Right renal cortex interstitium (tissue), 3 donors: ENCODE measurements at places on chromosomes 6 and 20. TPM values are rescaled to one million over a fixed set of nuclear protein-coding genes. Genes with fewer than 3 reads are reported as not detected.

The SLC26A8 gene
- polyA plus RNA-seq, result 0.27 TPM

The BFSP1 gene
- polyA plus RNA-seq, result 3.9 TPM

The FOXA2 gene
- 0.06 TPM for polyA plus RNA-seq

The GTPBP2 gene
- 50.1 TPM for polyA plus RNA-seq

The SLC17A4 gene
- polyA plus RNA-seq, result 1.4 TPM

The CYP21A2 gene
- 0.55 TPM for polyA plus RNA-seq

The STX11 gene
- polyA plus RNA-seq, result 0.97 TPM

The ANKRD6 gene
- polyA plus RNA-seq, result 19.2 TPM

The ECT2L gene
- 0.14 TPM for polyA plus RNA-seq

The CABLES2 gene
- 9.3 TPM for polyA plus RNA-seq

The OR2B6 gene
- 0.17 TPM for polyA plus RNA-seq

The SLC4A11 gene
- 1.6 TPM for polyA plus RNA-seq

- peak; percentile 29 for DNase-seq
Observed at GRCh38 chr6:106975738-106976064, 1.2 kb upstream of the CD24 start.

DNA sequence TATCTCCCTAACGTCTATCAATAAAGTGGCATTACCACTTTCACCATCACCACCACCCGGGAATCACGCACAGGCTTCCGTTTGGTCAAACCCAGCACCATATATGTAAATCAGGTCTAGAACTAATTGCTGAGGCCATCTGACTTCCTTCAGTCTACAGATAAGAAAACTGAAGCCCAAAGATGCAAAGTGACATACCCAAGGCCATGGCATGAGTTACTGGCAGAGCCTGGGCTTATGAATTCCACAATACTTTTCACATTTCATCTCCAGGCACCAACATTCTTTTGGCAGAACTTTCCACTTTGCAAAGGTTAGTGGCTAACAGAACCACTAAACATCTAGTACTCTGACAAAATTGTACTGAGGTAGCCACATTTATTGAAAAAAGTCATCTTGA is 64.5 kb upstream of the TINAG start:
- DNase-seq, result no peak

DNA sequence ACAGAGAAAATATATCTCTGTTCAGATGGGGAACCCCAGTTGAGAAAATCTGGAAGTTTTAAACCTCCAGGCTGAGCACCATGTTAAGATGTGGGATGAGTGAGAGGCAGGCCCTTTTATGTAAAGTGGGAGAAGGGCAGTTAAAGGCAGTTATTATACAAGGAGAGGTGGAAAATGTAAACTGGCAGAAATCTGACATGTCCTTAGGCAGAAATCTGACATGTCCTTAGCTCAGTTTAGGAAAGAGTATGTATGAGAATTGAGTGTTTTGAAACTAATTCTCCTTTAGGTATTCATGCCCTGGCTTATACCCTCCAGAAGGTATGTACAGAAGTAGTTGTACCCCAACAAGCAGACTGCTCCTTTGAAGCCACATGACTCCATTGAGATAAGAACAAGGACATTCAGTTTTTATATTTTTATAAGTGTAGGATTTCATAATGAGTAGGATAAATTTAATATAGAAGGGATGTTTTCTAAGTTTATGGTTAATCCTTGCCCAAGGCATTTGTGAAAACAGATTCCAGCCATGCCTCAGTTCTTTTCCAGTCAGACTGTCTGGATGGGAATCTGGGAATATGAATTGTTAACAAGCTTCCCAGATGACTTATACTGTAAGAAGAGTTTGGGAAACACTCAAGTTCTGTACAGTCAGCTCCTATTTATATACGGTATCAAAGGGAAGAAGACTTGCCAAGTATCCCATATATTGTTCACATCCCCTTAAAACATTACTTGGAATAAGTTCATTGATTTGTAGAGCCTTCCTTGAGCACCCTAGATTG is 87.7 kb downstream of the SCAND1 start:
- no peak for DNase-seq

- no peak for DNase-seq
Observed at GRCh38 chr6:7188492-7188891, 80.7 kb downstream of the RREB1 start.

DNA sequence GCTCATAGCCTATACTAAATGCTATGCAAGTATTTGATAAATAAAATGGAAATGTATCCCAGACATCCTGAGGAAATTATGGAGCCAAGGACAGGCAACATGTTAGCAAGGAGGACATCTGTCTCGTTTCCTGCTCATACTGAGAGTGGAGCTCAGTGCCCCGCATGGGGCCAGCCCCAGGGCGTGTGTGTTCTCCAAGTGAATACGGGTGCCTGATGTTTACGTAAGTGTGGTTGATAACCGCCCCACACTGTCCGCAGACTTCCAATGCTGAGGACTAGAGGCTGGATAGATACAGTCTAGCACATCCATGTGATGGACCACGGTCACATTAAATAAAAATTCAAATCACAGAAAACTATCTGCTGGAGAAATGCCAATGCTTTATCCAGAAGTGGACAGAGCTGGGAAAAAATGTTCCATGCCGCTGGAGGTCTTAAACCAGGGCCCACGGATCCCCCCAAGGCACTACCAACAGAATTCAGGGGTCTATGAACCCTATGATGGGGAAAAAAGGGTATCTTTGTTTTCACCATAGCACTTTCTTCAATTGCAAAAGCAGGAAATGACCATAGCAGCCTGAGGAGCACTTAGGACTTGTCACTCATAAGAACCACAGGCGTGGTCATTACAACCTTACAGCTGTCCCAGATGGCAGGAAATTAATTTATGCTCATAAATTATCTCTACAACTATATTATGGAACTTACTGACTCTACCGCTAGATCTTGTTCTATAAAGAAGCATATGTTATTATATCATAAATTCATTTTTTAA is 24.9 kb downstream of the TGM2 start:
- DNase-seq, result no peak

GRCh38 chr6:9848094-9848493 is 566.8 kb downstream of the TFAP2A start:
- DNase-seq, result no peak

GRCh38 chr6:138517635-138518034 is 18.3 kb upstream of the NHSL1 start:
- DNase-seq, result no peak

GRCh38 chr6:56521976-56522375 is 120.7 kb downstream of the DST start:
- DNase-seq, result no peak

- no peak for DNase-seq
Observed at GRCh38 chr6:1325461-1326309, 13.8 kb downstream of the FOXQ1 start.
